ENCODE measurements at places on chromosomes 3 and 15.

DNA sequence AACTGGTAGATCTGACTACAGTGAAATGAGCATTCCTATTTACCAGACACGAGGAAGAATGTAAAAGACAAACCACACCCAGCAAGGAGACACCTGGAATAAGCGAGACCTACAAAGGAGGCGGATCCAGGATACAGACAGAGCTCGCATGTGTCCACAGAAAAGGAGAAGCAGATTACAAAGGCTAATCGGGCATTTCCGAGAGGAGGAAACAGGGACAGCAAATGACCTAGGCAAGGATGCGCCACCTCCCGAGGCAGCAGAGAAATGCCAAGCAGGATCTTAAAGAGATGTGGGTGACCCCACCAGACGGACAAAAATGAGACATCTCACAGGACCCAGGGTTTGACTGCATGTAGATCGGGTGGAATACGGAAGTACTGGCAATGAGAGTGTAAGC lies 63.2 kb upstream of the IQSEC1 start:
- no peak for DNase-seq

- peak; percentile 41 for DNase-seq
These were observed 30.9 kb downstream of the MGLL start for GRCh38 chr3:127791221-127791913.

DNA sequence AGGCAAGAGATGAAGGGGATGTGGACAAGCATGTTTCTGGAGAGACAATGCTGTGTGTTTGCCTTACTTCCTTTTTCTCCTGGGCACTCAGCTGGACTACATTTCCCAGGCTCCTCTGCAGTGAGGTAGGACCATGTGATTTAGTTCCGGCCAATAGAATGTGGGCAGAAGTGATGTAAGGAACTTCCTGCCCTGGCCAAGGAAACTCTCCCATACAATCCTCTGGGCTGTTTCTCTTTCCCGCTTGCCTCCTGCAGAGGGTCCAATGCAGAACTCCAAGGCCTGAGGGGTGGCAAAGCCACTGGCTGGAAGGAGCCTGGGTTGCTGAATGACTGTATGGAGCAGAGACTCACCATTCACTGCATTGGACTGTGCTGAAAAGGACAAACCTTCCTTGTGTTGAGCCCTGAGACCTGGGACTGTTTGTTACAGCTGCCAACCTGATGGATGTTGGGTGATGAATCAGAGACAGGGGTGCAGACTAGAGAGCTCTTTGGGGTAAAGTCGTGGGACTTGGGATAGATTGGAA lies 82.7 kb upstream of the SLC6A6 start:
- peak; percentile 38 for DNase-seq

GRCh38 chr3:73926360-73927202 lies 301.8 kb upstream of the PDZRN3 start:
- no peak for DNase-seq

Data from kidney epithelial cell (primary cell).